ENCODE measurements at places on chromosomes 6 and 20. TPM values are rescaled to one million over a fixed set of nuclear protein-coding genes. Genes with fewer than 3 reads are reported as not detected.
A peak's percentile ranks its signal among the peaks of the same experiment; 100 is the strongest.

GRCh38 chr6:33812669-33813068 is 8.9 kb upstream of the MLN start:
- DNase-seq, result peak; percentile 72

GRCh38 chr20:49477200-49477599 is 5.3 kb downstream of the KCNB1 start:
- no peak for DNase-seq

MEI4 gene
- under 0.01 TPM for total RNA-seq

DNA sequence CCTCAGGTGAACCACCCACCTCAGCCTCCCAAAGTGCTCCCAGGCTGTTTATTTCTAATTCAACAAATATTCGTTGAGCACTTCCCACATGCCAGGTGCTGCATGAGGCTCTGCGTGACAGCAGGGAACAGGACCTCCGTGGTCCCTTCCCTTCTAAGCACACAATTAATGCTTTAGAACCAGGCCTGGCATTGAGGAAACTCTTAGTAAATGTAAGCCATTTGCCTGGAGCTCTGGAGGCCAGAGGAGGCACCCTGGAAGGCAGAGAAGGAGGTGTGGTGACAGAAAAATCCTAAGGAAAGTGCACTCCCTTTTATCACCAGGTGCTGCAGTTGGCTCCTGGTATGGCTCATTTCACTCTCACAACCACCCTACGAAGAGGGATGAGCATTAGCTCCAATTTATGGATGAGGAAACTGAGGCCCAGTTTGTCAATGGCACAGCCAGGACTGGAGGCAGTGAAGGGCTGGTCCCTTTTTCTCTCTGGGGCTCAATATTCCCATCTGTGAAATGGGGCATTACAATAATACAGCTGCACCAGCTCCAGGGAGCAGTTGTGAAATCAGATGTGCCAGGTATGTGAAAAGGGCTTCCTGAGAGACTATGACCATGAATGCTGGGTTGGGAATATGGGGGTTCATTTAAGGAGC is 8.1 kb upstream of the ID1 start:
- DNase-seq, result no peak

DNA sequence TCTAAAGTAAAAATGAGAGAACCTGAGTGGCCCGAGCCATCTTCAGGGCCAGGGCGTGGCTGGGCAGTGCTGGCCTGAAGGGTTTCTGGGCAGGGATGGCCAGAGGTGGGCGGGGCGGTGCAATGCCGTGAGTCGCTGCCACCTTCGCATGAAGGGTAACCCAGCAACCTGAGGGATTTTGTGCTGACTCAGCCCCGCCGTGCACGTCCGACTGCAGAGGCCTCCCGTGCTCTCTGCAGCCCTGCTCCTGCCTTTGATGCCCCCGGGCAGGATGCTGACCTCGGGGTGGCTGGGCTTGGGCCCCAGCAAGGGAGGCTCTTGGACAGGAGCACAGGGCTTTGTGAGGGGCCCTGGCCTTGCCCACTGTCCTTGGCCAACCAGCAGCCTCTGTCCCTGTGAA is 81.7 kb upstream of the GATA5 start:
- DNase-seq, result no peak

SEMG1 gene
- total RNA-seq, result not detected

C20orf144 gene
- 0.04 TPM for total RNA-seq

- DNase-seq, result no peak
Observed at GRCh38 chr6:137588472-137588871, 94.3 kb upstream of the OLIG3 start.

DNAH8 gene
- total RNA-seq, result 2.2 TPM

Measured in muscle of leg (tissue), 16 donors.